Cardiac fibroblast (primary cell): ENCODE measurements at places on chromosomes 1 and 21.
A peak's percentile ranks its signal among the peaks of the same experiment; 100 is the strongest.

DNA sequence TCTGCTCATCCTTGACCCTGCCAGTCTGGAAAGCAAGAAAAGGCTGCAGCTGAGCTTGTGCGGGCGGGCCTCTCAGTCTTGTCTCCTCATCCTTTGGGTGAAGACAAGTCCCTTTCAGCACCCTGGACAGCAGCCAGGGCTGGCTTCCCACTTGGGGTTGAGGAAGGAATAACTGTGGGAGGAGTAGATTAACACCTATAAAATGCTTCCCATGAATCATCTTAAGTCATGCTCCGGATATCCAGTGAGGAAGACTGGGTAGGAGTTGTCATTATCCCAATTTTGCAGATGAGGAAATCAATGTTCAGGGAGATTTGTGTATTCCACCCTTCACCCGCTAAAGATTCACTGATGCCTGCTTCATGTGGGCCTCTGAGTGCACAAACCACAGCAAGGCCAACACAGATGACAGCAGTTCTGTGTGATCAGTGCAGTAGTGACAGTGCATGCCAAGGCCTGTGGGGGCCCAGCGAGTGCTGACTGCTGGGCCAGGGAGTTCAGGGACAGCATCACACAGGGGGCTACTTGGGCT, 20.1 kb upstream of the COL16A1 start:
- DNase-seq = peak; percentile 76

DNA sequence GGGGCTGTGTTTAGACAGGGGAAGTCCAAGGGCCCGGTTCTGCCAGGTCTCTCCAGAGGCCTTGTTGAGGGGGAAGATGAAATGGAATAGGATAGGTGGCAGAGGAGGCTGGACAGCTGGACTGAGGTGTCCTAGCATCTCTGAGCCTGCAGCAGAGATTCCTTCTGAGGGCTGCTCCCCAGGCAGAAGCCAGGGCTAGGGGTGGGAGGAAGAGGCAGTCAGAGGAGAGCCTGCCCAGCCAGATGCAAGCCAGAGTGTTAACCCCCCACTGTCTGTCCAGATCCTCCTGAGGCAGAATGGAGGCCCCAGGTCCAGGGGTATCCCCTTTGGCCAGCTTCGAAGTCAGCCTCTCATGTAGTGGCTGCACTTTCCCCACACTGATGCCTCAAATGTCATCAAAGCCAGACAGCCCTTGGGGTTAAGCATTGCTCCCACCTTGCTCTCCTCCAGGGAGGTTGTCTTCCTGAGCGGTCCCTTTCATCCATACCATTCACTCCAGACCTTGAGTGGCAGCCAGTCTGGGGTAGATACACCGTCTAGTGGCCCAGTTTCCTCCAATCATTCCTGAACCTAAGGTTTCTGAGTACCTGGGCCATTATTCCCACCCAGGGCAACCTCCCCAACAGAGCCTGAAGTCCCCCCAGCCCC, 1.7 kb downstream of the CSF1 start:
- peak; percentile 18 for DNase-seq

DNA sequence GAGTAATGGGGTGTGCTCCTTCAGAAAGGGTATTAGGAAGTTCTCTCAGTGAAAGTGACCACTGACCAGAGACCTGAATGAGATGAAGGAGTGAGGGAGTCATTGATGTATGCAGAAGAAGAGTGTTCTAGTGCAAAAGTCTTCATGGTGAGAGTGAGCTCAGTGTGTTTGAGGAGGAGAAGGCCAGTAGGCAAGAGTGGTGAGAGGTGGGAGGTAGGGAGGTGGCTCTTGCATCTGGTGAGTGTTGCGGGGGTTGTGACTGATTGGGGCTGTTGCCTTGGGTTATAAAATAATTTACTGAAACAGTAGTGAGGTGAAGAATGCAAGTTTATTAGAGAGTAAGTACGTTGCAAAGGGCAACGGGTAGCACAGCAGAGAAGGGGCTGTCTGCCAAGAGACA, 26.2 kb downstream of the FMN2 start:
- DNase-seq = no peak

DNA sequence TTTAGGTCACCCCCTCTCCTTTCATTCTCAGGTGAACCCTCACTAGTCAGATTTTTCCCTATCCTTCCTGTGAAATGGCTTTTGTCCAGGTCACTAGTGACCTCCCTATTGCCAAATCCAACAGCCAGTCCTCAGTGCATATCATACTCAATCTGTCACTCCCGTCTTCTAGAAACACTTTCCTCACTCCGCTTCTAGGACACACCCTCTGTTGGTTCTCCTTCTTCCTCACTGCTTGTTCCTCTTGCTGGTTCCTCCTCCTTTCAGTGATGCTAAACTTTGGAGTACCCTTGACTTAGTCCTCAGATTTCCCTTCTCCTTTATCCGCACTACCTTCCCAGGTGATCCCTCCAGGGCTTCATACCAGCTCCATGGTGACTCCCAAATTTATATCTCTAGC, 94.3 kb downstream of the RNF220 start:
- DNase-seq = no peak

- DNase-seq = no peak
These were observed 115.8 kb upstream of the ARHGEF16 start for GRCh38 chr1:3338725-3339070.

DNA sequence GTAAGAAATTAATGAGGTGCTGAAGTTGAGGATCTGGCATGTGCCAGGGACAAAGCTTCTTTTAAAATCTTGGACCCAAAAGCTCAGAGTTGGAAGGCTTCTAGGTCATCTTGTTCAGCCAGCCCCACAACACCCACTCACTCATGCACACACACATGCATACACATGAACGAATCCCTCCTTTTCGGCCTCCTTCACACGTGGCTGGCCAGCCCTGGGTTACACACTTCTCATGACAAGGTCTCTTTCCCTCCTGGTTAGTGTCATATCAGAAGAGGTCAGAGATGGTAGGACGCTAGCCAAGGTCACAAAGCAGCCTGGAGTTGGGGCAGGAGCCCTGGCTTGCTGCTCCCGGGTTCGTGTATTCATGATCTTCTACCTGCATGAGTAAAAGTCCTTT, 6.9 kb downstream of the DMBX1 start:
- DNase-seq = no peak

- no peak for DNase-seq
These were observed 85.2 kb downstream of the TRIM11 start for GRCh38 chr1:228321435-228321834.

- DNase-seq = peak; percentile 18
These were observed 259.9 kb downstream of the HHIPL2 start for GRCh38 chr1:222288053-222288452.

GRCh38 chr1:174153085-174153824, 6.1 kb upstream of the RABGAP1L start:
- no peak for DNase-seq
